ENCODE measurements at places on chromosomes 16 and 17.
A peak's percentile ranks its signal among the peaks of the same experiment; 100 is the strongest.

DNA sequence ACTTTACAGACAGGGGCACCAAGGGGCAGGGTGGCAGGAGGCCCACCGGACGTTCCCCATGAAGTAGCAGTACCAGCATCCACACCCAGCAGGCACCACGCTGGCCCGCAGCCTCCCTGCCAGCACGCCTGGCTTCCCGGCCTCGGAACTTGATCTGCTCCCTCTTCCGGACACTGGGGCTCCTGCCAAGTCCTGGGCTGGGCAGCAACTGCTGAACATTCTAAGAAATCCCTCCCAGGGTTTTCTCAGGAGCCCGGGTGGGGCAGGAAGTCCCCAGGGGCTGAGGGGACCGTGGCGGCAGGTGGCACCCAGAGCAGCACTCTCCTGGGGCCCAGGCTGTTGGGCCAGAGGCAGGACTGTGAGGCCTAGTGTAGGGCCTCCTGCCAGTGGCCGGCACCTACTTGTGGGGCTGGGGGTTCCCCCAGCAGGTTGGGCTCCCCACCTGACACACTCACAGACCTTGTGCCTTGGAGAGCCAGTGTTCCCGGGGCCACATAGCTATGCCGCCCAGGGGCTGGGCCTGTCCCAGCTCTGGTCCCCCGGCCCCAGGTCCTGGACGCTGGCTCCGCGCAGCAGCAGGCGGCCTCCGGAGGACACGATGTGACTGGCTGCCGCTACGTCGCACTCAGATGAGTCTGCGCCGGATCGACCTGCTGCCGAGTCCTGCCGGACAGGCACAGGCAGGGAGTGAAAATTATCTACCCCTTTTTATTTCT is 86.2 kb upstream of the CBX4 start:
- no peak for DNase-seq

DNA sequence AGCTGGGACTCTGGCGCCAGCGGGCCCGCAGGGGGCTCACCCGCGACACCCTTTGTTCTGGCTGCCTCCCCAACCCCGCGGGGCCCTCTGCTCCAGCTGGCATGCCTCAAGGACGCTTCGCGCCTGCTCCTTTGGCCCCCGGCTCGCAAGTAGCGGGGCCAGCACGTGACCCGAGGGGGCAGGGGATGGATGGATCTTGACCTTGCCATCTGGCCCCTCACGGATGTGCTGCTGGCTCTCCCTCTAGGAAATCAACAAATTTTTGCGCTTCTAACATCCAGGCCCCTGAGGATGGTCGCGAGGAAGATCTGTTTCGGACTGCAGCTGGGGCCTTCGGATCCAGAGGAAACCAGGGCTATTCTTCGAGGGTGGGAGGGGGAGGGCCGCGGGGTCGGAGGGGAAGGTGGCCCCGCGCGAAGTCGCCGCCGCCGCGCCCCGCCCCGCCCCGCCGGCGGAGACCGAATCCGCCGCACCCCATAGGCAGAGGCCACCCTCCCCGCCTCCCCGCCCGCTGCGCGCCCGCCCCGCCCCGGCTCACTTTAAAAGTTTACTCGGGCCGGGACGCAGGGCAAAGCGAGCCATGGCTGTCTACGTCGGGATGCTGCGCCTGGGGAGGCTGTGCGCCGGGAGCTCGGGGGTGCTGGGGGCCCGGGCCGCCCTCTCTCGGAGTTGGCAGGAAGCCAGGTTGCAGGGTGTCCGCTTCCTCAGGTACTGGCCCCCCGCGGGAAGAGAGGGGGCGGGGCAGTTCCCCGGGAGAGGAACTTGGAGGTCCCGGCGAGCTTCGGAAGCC is at the start of gene ACSF2:
Gene ACSF2 (plus strand): TSS at position 537 of the 790 bp plus-strand sequence. CDS start 44 bp downstream, at position 581.
- peak; percentile 54 for DNase-seq

GRCh38 chr17:50533720-50534148 is 1.2 kb downstream of the EPN3 start:
- peak; percentile 58 for DNase-seq

DNA sequence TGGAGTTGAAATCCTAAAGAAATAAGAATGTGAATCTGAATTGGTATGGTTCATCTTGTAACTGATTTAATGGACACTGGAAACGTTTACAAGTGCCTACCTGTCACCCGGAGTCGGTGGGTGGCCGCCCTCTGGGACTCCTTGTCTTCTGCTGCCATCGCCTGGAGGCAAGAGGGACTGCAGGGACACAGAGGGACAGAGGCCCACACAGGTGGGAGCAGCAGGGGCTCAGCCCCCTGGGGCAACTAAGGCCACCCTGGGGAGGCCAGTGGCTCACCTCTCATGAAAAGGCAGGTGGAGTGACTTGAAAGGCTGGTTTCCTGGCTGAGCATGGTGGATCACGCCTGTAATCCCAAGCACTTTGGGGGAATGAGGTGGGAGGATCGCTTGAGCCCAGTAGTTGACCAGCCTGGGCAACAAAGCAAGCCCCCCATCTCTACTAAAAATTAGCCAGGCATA is 23.2 kb downstream of the TMEM92 start:
- DNase-seq, result peak; percentile 50
